ENCODE measurements at places on chromosomes 1 and 21. TPM values are rescaled to one million over a fixed set of nuclear protein-coding genes. Genes with fewer than 3 reads are reported as not detected.

GRCh38 chr1:1335792-1336248 is 4.7 kb downstream of the TAS1R3 start:
- DNase-seq = no peak

DNA sequence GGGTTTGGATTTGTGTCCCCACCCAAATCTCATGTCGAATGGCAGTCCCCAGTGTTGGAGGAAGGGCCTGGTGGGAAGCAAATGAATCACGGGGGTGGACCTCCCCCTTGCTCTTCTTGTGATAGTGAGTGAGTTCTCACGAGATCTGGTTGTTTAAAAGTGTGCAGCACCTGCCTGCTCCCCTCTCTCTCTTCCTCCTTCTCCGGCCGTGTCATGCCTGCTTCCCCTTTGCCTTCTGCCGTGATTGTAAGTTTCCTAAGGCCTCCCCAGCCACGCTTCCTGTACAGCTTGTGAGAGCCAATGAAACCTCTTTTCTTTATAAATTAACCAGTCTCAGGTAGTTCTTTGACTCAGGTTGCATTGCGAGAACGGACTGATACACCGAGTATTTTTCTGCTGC is 15.9 kb downstream of the CLDN14 start:
- no peak for DNase-seq

Gene LIN28A
- total RNA-seq = not detected

GRCh38 chr1:192303029-192303428 is 13.8 kb upstream of the RGS21 start:
- DNase-seq = no peak

DNA sequence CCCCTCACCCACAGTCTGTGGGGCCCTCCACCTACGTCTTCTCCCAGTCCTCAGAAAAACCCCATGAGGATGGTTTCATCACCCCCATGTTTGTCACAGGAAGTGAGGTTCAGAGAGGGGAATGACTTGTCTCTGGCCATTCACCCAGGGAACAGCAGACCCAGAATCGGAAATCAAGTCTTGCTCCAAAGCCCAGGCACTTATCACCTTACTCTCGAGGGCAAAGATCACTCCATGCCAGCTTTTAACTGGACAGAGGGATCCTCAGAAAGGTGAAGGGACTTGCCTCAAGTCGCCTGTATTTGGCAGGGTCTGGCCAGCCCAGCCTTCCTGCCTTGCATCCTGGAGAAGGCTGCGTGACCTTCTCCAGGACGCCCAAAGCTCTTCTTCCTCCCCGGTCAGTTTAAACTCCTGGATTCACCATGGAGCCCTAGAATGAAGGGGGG is 57.9 kb upstream of the SSBP3 start:
- DNase-seq = no peak
